Activated T-helper 1 cell treated with anti-CD3 and anti-CD28 coated beads, Interleukin-2, amount 50 U/mL, for 16 hours (primary cell): ENCODE measurements at places on chromosomes 4 and X.

- DNase-seq = no peak
These were observed 735 bp downstream of the NRK start for GRCh38 chrX:105823092-105823455.

- no peak for DNase-seq
These were observed 91.6 kb downstream of the CD99L2 start for GRCh38 chrX:150806827-150807226.

- no peak for DNase-seq
These were observed 16.8 kb upstream of the COX18 start for GRCh38 chr4:73086095-73086868.

GRCh38 chr4:77079281-77079680, 3.5 kb upstream of the CCNI start:
- no peak for DNase-seq

DNA sequence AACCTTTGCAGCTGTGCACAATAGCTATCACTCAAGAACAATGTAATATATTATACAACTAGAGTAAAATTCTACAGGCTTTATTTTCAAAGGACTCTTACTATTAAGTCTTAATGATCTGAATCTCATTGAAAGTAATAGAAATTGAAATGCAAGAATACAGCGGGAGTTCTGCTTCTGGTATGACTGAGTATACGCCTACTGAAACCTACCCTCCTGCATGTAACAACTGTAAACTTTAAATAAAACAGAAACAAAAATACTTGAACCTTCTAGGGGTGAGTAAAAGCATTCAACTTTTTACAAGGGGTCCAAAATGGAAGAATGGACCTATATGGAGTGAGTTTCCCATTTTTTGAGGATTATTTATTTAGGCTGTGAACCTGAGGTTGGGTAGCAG, 13.5 kb downstream of the DCHS2 start:
- DNase-seq = no peak

- DNase-seq = no peak
These were observed 174.9 kb downstream of the ACTRT1 start for GRCh38 chrX:127877318-127877717.

- no peak for DNase-seq
These were observed 60.6 kb upstream of the PAGE5 start for GRCh38 chrX:55159551-55159950.

DNA sequence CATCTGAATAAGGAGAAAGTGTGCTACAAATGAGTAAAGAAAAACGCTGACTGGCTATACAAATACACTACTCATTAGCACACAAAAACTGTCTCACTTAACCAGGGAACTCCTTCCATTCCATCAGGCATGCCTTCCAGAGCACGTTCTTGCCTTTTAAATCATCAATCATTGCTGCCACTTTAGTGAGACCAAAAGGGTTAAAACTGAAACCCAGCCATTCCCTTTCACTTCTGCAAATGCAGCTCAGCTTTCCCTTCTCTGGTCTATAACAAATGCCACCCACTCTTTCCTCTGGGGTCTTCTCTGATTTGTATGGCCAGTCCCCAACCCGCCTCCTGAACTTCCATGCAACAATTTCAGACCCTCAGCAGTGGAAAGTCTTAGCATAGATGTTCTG, 231.5 kb downstream of the TRIML1 start:
- DNase-seq = no peak

- DNase-seq = no peak
These were observed 4.6 kb downstream of the BDH2 start for GRCh38 chr4:103095080-103095479.

DNA sequence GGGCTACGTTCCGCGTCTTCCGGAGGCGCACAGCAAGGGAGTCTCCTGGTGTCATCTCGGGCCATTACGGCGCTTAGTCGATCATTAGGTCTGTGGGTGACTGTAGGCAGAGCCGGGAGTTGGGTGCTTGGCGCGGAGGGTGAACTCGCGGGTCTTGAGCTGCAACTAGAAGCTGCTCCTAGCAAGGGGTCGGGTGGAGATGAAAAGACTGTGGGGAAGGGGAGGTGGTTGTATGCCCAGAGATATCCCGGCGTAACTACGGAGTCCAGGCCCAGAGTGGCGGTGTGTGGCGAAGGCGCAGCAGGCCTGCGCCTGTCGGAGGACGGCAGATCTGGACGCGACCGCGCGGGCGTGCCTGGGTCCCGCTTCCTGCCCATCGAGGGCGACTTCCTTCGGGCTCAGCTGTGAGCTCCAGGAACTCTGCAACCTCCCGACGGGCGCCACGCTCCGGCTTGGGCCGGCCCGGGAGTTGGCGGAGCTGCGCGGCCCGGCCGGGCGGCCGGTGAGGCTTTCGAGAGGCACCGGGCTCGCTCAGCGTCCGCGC, 2.7 kb upstream of the NKX3-2 start:
- DNase-seq = no peak

- DNase-seq = peak; percentile 9
These were observed 840 bp upstream of the CLCN3 start for GRCh38 chr4:169619518-169619957.

DNA sequence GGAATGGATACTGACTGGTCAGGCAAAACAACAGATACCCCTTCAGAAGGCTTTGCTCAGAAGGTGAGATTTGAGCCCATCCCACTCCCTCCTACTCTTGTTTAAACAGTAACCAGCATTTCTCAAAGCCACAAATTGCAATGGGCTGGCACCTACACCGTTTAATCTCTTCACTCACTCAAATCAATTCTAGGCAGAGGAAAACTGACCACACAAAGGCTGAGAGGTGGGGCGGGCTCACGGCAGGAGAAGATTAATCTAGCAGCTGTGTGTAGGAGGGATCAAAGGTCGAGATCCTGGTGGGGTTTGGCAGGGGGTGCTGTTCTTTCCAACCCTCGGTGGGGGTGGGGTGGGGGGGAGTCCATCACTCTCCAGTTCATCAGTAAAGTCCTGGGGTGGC, 622.4 kb downstream of the BCOR start:
- DNase-seq = no peak

- DNase-seq = no peak
These were observed 42.3 kb downstream of the ANXA10 start for GRCh38 chr4:168134651-168135050.

- DNase-seq = no peak
These were observed 1243.8 kb upstream of the ADGRL3 start for GRCh38 chr4:59956366-59956765.

DNA sequence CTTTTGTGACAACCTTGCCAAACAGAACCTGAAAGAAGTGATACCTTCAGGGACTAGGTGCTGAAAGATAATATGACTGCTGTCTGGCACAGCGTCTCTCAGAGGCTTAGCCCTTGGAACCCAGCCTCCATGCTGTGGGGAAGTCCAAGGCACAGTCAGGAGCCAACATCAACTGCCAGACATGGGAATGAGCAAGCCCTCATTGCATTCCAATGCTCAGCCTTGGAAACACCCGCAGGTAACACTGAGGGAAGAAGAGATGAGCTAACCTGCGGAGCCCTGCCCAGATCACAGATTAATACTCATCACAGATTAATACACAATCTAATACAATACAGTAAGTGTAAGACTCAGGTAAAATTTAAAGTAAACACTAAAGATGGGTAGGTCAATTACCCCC, 31.5 kb downstream of the LDB2 start:
- DNase-seq = no peak

- no peak for DNase-seq
These were observed 172.2 kb upstream of the CXCL13 start for GRCh38 chr4:77433418-77433733.

GRCh38 chr4:126251169-126251568, 936.4 kb downstream of the FAT4 start:
- no peak for DNase-seq

GRCh38 chrX:119636419-119636818, 30.2 kb upstream of the NKRF start:
- no peak for DNase-seq
